ENCODE measurements at places on chromosomes 16 and 17.
A peak's percentile ranks its signal among the peaks of the same experiment; 100 is the strongest.

DNA sequence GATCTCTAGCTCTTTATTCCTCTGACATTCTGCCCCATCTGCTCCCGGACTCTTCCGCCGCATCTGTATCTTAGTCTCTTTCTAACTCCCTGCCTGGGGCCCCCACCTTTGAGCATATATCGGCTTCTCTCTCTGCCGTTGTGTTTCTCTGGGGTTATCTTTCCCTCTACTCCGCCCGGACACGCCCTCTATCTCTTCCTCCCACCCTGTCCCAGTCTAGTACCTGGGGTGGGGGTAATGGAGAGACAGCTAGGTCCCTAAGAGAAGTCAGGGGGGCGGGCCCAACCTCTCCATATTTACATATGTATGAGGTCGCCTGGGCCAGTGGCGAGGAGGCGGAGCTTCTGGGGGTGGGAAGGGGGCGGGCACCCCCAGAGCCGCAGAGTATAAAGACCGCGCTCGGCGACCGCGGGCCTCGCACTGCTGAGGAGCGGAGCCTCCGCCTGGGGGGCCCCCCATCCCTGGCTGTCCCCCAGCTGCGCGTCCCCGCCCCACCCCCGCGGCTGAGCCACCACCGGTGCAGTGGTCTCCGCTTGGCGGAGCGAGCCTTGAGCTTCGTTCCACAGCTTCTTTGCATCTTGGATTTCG is at the start of gene ATP1B2:
Gene ATP1B2, plus strand, starts transcription at position 418 of the 588 bp plus-strand sequence. CDS start 593 bp downstream, outside the sequence.
- DNase-seq = peak; percentile 57

DNA sequence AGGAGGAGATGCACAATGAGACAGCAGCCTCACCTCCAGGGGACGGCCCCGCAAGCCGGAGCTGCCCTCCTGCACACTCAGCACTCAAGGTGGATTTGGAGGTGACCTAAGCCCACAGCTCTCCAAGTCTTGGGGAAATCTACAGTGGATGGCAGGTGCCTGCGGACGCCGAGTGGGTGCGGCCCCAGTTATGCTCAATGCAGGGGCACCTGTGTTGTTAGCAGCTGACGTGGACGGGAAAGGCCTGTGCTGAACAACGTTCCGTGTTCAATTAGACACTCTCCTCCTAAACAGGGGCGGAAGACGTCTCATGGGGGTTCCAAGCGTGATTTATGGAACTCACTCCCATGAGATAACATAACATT is 22.0 kb upstream of the METRNL start:
- DNase-seq = no peak

GRCh38 chr17:78925662-78926555 is 722 bp upstream of the TIMP2 start:
- DNase-seq = no peak

DNA sequence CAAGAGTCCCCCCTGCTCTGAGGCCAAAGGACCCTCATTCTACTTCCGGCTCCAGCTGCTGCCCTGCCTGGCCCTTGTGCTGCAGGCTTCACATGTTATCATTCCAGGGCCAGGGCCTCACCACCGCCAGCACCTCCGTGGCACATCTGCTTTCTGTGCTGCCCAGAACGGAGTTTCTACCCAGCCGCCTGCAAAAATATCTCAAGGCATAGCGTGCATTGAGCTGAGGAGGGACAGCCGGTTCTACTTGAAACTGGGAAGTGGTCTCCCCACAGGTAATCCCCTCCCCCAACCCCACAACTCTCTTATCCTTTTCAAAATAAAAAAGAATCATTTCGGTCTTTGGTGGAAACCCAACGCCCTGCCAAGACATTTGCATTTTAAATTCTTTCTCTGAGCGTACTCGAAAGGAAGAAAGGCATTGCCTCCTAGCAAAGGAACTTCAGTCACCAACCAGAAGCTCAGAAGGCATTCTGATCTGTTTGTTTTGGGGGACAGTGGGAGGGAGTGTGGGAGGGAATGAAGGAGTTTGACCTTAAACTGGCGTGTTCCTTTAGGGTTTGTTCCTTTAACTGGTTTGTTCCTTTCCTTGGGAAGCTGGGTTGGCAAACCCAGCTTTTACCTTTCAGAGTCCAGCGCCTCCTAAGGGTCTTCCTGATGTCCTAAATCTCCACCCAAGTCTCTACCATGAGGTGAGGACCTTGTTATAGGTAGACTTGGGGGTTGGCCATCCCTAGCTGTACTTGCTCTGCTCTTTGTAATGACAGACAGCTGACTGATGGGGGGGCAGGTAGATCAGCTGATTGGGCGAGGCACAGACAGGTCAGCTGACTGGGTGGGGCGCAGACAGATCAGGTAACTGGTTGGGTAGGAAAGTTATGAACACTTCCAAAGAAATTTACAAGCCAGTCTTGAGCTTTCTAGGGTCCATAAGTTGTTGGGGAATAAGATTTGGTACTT is 33.4 kb upstream of the PIK3R6 start:
- DNase-seq = no peak

DNA sequence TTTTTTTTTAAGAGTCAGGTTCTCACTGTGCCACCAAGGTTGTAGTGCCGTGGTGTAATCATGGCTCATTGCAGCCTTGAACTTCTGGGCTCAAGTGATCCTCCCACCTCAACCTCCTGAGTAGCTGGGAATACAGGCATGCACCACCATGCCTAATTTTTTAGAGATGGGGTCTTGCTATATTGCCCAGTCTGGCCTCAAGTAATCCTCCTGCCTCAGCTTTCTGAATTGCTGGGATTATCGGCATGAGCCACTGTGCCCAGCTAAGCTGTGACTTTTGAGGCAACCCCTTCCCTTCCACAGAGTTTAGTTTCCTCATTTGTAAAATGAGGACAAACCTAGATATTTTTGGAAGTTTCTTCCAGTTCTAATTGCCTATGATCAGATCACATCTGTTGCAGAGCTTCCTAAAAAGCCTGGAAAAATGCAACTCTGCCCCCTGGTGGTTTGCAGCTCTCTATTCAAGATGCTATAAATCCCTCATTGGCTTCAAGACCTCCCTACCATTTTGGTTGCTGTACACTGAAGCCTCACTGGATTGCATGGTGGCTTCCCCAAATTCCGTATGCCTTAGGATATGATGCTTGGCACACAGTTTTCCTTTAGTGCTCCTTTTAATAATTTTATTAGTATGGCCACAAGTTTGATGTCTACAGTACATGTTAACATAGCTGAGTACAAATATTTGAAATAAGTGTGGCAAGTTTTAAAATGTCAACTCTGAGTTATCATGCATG is 19.3 kb downstream of the GDE1 start:
- DNase-seq = no peak

GRCh38 chr17:51463353-51463752 is 203.0 kb downstream of the UTP18 start:
- DNase-seq = no peak

GRCh38 chr17:53472586-53472985 is 350.1 kb upstream of the KIF2B start:
- DNase-seq = no peak

DNA sequence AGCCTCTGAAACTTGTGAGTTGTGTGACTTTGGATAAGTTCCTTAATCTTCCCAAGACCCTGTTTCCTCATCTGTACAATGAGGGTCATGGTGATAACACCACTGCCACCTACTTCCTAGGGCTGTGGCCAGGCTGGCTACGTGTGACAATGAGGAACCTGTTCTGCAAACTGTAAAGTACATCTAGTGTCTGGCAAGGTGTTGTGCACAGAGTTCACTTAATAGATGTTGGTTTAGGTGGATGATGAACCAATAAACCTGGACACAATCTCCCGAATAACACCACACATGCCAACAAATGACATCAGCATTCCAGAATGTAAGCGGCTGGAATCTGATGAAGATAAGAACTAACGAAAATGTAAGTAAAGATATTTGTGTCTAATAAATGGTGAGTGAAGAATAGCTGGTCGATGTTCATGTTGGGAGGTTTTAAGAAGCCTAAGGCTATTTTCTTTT is 82.3 kb downstream of the MARCHF10 start:
- no peak for DNase-seq

GRCh38 chr17:2798678-2799077 is 2.4 kb downstream of the RAP1GAP2 start:
- no peak for DNase-seq

- no peak for DNase-seq
Measured at GRCh38 chr17:77286641-77287431, 146.1 kb downstream of the SEC14L1 start.

DNA sequence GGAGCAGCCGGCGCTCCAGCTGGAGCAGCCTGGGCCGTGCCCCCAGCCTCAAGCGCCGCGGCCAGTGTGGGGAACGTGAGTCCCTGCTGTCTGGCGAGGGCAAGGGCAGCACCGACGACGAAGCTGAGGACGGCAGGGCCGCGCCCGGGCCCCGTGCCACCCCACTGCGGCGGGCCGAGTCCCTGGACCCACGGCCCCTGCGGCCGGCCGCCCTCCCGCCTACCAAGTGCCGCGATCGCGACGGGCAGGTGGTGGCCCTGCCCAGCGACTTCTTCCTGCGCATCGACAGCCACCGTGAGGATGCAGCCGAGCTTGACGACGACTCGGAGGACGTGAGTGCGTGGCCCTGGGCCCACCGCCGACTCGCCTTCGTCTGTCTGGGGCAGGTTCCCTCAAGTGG is 16.0 kb downstream of the TPSG1 start:
- DNase-seq = no peak

GRCh38 chr17:74949455-74950115 is 13.9 kb downstream of the OTOP3 start:
- DNase-seq = no peak

GRCh38 chr17:77330602-77331081 is 189.9 kb downstream of the SEC14L1 start:
- no peak for DNase-seq

- DNase-seq = no peak
Measured at GRCh38 chr17:8125947-8126490, 2.1 kb upstream of the HES7 start.

- DNase-seq = no peak
Measured at GRCh38 chr16:53781023-53781605, 77.2 kb downstream of the FTO start.

DNA sequence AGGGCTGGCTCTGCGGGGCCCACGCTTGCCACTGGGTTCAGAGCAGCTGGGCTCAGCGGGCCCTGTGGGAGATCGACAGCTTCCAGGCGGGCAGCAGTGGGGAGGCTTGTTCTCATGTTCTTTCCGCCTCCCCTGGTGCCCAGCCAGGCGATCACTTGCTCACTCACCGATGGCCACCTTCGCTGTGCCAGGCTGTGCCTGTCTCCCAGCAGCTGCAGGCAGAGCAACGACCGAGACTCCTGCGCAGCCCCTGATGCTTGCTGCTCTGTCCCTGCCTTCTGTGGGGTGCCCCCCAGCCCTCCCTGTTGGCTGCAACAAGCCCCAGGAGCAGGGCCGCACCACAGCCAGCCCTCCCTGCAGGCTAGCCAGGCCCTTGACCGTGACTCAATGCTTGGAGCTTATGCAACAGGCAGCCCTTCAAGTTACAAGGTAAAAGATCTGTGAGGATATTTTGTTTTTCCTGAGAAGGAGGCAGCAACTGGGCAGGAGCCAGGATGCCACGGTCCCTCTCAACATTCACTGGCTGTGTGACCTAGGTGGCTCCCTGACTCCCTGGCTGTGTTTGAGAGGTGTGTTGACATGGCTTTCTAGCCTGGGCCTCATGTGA is 9.6 kb upstream of the SPNS2 start:
- no peak for DNase-seq

GRCh38 chr17:81030741-81031565 is 4.0 kb upstream of the BAIAP2 start:
- DNase-seq = no peak

DNA sequence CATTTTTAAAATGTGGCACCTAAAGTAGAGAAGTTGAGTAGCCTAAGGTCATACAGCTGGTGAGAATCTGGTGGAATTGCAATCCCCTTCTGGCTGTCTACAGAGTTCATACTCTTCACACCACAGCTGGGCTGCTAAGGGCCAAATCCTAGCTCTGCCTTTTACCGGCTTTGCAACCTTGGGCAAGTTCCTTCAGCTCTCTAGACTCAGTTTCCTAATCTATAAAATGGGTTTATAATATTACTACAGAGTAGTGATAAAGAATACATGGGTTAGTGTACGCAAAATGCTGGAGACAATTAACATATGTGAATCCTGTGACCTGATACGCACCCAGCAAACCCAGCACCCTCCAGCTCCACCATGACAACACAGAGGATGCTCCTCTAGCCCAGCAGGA is 298.2 kb upstream of the MAF start:
- no peak for DNase-seq

- DNase-seq = no peak
Measured at GRCh38 chr16:62036101-62036801, at the start of gene CDH8. TSS of gene CDH8 (minus strand) at chr16:62036438. CDS start at chr16:62021403, 15,035 bp downstream.

GRCh38 chr17:80762076-80762475 is 217.4 kb downstream of the RPTOR start:
- DNase-seq = no peak

Data from NCI-H1048 (cell line).